ENCODE measurements at places on chromosomes 5 and 9.

DNA sequence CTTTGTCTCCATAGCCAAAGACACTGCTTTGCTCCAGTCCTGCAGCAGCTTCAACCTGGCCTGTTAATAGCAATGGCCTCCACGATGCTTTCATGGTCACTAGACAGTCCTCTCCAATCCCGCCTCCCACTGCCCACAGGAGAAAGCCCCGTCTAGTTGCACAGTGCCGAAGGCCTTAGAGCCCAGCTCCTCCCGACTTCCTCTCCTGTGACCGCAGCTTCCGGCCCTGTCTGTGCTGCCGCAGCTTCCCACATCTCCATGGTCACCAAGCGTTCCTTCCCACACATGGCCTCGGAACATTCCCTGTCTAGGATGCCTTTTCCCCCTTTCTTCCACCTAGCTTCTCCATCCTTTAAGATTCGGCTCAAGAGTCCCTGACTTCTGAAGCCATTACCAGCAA lies 23.4 kb downstream of the PCA3 start:
- DNase-seq, result no peak

- DNase-seq, result no peak
Measured at GRCh38 chr5:138641547-138642298, 66.5 kb upstream of the HSPA9 start.

- DNase-seq, result no peak
Measured at GRCh38 chr5:132949136-132949535, 14.3 kb downstream of the AFF4 start.

GRCh38 chr5:150377964-150378694 lies 20.6 kb downstream of the TCOF1 start:
- DNase-seq, result no peak

- DNase-seq, result no peak
Measured at GRCh38 chr5:14959399-14960119, 88.0 kb upstream of the ANKH start.

DNA sequence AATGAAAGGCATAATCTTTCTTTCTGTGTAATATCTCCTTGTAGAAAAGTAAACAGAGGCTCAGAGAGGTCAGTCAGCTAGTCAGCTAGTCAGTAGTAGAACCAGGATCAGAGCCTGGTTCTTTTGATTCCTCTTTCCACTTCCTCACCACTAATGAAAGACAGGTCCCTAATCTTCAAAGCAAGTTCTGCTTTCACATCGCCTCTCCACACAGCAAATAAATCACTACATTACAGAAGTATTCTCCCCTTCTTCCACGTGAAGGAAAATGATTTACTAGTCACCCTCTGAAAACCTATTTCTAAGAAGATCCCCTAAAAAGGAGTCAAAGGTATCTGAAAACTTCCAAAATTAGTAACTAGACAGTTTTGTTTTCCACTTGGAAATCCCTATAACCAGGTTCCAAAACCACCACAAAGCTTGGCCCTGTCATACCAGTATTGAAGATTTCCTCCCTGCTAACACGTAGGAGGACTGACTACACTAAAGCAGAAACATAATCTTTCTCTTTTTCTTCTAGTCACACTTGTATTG lies 140.5 kb upstream of the TARS1 start:
- no peak for DNase-seq

DNA sequence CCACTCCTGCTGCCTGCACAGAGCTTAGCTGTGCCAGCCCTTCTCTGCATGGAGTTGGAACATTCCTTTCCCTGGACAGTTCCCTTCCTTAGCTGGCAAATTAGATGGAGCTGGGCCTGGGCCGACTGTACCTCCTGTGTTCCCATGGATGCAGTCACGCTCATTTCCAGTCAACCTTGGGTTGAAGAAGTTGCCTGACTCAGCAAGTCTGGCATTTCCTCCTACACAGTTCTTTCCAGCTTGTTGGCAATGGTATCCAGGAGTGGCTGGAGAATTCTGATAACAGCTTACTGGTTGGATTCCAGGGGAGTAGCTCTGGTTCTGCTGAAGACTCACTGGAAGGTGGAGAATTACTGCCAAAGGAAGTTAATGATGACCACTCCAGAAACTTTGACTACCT lies 9.2 kb upstream of the TAF1L start:
- DNase-seq, result no peak

DNA sequence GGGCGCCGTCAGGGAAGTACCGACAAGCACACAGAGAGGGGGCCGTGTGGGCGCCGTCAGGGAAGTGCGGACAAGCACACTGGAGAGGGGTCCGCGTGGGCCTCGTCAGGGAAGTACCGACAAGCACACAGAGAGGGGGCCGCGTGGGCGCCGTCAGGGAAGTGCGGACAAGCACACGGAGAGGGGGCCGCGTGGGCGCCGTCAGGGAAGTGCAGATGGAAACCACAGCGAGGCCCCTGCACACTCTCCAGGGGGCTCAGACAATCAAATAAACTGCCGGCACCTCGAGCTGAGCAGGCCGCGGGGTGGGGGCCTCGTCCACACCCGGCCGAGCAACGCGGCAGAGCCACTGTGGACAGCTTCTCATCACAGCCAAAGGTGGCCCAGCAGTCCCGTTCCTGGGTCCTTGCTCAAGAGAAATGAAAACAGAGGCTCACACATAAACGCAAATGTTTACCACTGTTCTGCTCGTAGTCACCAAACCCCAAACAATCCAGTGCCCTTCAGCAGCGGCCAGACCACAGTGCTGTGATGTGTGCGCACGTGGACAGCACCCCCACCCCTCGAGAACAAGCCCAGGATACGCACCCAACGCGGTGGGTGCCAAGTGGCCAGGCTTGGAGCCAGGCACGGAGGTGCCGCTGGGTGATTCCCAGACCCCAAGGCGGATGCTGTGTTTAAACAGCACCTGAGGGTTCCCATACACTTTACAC lies 24.7 kb downstream of the TPPP start:
- DNase-seq, result no peak

DNA sequence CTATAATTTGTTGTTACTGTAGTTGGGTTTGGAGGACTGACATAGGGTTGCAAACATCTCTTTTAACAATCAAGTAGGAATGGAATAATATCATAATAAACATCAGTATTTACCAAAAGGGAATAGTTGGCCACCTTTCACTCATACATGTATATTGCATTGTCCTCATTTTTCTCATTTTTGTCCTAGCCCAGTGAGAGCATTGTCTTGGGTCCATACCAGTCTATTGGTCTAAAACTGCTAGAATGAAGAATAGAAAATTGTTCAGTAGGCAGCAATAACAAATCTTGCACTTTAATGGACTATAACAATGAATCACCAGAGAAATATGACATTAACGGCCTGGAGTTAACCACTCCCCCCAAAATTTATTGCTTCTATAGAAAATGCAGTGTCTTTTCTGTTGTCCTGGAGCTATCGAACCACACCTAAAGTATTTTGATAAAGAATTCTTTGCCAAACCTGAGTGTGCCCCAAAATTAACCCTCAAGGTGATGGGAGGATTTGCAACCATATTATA lies 80.9 kb upstream of the IL33 start:
- no peak for DNase-seq

GRCh38 chr9:109560470-109561132 lies 62.5 kb upstream of the PTPN3 start:
- DNase-seq, result no peak
